Fibroblast of skin of right biceps (primary cell): ENCODE measurements at places on chromosomes 2 and 18.

- no peak for DNase-seq
Observed at GRCh38 chr2:36059691-36060090, 295.9 kb upstream of the CRIM1 start.

DNA sequence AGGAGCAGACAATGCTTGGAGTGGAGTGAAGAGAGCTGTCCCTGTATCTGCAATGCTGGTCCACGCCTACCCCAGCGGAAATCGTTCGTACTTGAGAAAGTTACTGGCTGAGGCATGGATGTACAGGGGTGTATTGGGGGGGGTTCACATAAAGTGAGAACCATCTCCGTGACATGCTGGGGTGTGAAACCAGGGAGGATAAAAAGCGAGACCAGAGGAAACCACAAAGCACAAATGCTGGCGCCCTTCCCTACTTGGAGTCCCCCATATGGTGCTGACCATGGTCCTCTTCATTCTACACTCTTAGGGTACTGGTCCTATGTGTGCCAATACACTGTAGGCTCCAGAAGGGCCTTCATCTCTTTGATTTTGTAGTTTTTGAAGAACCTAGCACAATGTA, 244.1 kb downstream of the L3MBTL4 start:
- DNase-seq, result no peak

- no peak for DNase-seq
Observed at GRCh38 chr2:101251844-101252407, 760 bp upstream of the CNOT11 start.

- DNase-seq, result no peak
Observed at GRCh38 chr2:187079901-187080300, 230.9 kb upstream of the ZSWIM2 start.

DNA sequence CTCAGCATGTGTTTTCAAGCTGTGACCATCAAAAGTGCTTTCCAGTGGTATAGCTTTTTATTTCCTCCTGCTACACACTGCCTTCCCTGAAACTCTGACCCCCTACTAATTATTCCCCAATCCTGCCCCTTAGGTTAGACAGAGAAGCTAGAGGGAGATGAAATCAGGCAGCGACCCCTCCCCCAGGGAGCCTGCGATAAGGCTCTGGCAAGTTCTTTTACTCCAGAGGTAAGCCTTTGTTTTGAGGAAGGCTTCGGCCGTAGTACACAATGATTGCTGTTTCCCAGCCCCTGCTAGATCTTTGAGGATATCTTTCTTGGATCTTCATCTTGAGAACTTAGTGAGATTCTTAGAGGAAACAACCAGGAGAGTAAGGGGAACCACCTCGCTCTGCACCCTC, 33.5 kb upstream of the NOL4 start:
- no peak for DNase-seq

- DNase-seq, result no peak
Observed at GRCh38 chr2:44142306-44142705, 26.4 kb upstream of the PPM1B start.

GRCh38 chr18:12315490-12315889, 7.4 kb downstream of the TUBB6 start:
- DNase-seq, result no peak

DNA sequence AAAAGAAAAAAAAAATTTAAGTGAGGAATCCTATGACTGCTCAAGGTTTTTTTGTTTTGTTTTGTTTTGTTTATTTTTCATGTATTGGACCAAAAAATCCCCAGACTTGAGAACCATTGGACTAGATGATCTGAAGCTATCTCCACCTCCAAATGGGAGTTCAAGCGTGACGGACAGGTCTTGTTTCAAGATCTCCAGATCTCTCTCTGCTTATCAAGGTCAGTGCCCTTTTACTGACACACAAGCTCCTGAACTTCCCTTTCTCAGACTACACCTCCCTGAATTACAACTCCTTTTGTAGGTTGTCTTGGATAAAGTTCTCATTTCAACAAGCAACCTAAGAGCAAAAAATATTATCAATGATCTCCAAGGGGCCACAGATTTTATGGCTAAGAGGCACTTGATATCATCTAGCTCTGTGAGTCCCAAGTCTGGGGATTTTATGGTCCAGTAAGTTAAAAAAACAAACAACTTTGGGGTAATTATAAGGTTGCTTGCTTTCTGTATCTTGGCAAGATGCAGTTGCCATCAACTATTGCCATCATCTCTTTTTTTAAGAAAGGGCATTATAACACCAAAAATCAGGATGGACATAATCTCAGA, 396.0 kb upstream of the ATP5MC3 start:
- no peak for DNase-seq

DNA sequence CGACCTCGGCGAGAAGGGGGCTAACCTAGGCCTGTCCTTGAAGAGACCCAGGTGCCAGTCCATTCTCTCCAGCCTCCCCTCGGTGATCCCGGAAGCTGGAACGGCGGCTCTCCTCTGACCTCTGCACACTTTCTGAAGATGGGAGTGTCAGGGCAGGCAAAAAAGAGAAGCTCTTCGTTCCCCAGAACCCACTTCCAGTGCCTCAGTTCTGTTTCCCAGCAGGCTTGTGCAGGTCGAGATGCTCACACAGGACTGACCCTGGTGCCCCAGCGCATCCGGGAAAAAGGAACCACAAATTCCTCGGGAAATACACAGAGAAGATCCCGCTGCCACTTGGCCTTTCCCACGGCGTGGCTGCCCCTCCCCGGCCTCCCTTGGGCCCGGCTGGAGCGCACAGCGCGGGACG, 681 bp upstream of the PTPN18 start:
- no peak for DNase-seq

- DNase-seq, result no peak
Observed at GRCh38 chr18:22641958-22642357, 224.2 kb upstream of the CTAGE1 start.

DNA sequence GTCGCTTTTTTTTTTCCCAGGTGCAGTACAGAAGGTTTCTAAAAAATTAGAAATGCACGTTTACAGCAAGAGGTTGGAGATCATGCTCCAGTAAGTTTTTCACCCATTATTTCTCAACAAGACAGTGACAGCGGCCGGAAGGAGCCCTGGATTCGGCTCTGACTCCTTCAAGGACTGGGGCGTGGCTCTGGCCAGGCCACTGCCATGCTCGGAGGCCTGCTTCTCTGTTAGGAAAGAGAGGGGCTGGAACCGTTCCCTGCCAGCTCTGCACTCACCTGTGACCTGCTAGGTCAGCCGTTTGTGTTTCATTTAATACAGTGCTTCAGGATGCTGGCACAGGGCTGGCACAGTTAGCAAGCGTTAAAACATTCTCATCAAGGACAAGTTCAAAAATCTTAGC, 6.7 kb upstream of the IAH1 start:
- DNase-seq, result no peak

DNA sequence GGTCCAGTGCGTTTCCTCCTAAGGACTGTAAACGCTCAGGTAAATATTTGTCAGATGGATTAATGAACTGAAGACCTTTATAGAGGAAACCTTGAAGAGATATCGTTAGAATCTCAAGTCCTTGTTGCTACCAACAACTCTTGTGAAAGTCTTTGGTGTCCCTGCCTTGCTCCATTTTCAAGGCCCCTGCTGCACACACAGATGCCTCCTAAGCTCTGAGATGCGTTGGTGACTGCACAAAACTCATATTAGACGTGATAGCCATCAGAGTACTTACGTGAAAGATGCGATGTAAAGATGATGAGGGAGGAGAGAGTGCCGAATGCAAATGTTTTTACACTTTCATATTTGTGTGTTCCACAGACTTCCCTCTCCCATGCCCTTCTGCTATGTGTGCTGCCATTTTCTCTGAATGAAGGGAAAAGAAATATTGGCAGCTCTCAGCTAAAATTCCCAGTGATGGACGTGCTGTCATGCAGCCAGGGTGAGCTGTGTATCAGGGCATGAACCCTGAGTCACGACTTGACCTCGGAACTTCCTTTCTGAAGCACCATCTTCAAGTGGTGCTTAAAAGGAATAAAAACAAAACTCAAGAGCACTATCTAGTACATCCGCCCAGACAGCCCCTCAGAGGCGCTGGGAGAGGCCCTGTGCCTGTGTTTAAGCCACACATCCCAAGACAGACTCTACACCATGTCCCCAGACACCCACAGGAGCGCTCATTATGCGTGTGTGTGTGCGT, 117.4 kb downstream of the FAM210A start:
- DNase-seq, result no peak

- no peak for DNase-seq
Observed at GRCh38 chr2:69434753-69435152, 2.5 kb downstream of the NFU1 start.
